ENCODE measurements at places on chromosomes 1 and 21.

DNA sequence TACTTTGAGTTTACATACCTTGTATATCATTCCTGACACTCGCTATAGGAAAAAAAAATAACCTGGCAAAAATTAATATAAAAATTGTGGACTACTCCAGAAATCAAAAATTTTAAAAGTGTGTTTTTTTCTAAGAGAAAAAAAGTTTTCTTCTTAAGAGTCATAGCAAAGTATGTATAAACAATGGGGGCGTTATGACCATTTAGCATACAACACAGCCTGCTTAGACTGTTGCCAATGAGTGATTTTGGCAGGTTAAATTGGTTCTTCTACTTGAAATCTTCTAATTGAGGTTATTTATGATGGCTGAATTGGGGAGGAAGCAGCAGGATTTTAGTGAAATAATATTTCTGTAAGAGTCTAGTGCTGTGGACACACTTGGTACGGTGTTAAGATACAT is 130.5 kb upstream of the USH2A start:
- no peak for DNase-seq

DNA sequence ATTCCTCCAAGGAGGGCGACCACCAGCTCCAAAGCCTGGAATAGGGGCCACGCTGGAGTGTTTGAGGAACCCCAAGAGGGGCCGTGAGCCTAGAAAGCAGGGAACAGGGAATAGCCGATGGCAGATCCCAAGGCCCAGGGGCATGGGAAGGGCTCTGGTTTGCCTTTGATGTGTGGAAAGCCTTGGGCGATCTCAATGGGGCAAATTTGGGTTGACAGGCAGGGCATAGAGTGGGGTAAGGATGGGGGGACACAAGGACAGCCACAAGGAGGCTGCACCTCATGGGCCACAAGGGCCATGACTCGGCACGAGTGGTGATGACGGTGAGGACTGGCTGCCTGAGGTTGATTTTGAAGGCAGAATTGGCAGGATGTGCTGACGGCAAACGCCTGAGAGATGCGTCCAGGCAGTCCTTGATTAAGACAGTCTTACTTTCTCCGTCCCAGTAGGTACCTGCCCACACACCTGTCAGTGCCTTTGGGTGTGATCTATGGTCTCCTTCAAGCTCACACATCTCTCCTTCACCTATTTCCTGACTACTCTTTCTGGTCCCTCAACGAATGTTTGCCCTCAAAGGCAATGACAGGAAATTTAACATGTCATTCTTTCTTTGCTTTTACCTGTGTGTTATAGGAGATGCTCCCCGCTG is 2.0 kb upstream of the TMPRSS3 start:
- no peak for DNase-seq

GRCh38 chr21:42601656-42602055 is 51.8 kb upstream of the PDE9A start:
- DNase-seq = no peak

- no peak for DNase-seq
Observed at GRCh38 chr1:217135569-217135915, 412.3 kb upstream of the ESRRG start.

DNA sequence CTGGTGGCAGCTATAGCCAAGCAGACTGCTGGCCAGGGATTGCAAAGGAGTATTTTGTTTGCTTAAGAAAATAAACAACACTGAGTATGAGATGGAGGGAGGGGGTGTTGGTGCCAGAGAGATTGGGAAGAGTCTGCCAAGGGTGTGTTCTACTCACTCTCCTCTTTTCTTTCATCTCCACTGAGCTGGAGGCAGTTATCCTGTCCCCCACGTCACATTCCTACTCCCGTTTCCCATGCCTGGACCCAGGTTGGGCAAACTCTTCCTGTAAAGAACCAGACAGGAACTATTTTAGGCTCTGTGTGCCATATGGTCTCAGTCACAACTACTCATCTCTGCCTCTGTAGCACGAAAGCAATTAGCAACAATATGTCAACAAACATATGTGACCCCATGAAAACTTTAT is 1.4 kb upstream of the IL24 start:
- peak; percentile 23 for DNase-seq

DNA sequence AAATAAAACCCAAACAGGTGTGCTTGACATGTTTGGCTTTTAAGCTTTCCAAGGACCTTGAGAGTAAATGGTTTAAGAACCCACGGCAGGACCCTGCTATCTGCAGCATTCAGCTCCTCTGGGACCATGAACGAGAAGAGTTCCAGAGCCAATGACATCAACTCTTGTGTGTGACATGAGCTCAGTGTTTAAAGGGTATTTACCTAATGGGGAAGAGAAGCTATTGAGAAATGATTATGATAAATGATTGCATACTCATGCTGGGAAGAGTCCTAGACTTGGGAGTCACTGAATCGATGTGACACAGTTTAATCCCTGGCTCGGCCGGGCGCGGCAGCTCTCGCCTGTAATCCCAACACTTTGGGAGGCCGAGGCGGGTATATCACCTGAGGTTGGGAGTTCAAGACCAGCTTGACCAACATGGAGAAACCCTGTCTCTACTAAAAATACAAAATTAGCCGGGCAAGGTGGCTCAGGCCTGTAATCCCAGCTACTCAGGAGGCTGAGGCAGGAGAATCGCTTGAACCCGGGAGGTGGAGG is 55.4 kb downstream of the KANK4 start:
- no peak for DNase-seq

DNA sequence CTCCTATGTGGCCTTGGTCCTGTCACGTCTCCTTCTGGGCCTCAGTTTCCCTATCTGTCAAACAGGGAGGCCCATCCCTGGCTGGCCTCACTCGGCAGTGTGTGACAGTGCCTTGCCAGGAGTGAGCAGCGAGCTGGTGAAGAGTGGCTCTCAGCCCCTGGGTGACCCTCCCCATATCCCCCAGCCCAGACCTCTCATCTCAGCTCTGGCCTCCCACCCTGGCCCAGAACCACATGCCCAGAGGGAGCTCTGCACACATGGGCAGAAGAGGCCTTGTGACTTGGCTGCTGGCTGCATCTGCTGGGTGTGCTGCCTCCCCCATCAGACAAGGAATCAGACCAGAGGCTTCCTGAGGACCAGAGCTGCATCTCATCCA is 19.5 kb upstream of the PADI1 start:
- DNase-seq = no peak

DNA sequence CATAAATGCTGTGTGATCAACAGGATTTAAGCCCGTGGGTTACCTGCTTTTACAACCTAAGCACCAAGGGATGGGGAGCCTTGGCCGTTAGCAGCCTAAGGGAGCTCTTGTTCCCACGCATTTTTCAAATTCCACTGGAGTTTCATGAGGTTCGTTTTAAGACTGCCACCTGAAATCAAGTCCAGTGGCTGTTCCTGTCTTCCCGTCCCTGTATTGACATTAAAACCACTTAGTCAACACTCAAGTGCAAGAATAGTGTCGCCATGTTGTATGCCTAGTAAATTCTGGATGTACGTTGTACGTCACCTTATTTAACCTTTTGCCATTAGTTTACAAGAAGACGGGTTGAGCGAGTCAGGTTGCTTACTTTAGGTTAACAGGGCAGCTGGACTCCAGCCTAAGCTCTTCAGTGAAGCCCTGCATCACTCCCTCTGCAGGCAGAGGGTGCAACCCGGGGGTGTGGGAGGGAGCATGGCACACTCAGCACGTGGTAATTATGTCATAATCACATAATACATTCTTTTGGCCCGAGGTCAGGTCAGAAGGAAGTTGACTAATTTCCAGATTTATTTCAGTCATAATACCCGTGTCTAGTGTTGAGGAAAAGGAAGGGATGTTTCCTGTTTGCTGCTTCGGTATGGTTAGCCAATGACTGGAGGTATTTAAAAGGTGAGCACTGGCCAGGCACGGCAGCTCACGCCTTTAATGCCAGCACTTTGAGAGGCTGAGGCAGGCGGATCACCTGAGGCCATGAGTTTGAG is 42.5 kb downstream of the CNST start:
- peak; percentile 50 for DNase-seq

- DNase-seq = no peak
Observed at GRCh38 chr1:31725777-31726535, 22.1 kb upstream of the COL16A1 start.

GRCh38 chr21:33643658-33644311 is 1.5 kb downstream of the ITSN1 start:
- no peak for DNase-seq

GRCh38 chr1:205809942-205810345 is 3.1 kb downstream of the SLC41A1 start:
- no peak for DNase-seq

DNA sequence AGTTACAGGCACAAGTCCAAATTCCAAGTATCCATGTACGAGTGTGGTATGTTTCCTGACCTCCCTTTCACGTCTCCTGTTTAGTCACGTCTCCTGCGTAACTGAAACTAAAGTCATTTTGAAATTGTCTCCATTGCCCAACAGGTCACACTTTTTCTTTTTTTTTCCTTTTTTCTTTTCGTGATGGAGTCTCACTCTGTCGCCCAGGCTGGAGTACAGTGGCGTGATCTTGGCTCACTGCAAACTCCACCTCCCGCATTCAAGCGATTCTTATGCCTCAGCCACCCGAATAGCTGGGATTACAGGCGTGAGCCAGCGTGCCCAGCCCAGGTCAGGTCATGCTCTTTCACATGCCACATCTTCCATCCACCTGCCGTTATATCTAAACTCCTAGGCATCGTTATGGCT is 38.2 kb downstream of the L1TD1 start:
- no peak for DNase-seq

GRCh38 chr1:115624859-115625258 is 16.9 kb upstream of the VANGL1 start:
- no peak for DNase-seq

DNA sequence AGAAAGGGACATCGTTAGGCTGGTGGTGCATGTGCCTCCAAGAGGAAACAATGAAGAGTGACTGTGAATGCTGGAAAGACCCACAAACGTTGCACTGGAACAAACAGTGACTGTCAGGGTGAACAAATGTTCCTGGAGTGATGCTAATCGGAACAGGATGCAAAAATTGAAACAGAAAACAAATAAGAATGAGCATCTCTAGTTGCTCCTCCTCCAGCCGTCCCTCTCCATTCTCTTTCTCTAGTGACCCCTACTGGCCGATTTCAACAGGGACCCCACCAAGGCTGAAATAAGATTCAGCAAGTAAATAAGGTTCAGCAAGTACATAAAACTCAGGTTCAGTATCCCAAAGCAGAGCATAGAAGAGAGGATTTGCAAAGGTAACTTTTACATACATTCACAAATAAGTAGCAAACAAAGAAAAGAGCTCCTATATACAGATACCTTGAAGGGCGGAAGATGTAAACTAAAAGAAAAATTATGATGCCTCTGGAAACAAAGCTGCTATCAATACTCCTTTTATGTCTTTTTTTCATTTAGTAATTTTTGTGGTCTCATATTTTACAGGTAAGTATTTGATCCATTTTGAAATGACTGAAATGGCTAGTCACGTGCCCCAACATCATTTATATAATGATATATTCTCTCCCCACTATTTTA is 836.1 kb upstream of the ADAMTS5 start:
- no peak for DNase-seq

DNA sequence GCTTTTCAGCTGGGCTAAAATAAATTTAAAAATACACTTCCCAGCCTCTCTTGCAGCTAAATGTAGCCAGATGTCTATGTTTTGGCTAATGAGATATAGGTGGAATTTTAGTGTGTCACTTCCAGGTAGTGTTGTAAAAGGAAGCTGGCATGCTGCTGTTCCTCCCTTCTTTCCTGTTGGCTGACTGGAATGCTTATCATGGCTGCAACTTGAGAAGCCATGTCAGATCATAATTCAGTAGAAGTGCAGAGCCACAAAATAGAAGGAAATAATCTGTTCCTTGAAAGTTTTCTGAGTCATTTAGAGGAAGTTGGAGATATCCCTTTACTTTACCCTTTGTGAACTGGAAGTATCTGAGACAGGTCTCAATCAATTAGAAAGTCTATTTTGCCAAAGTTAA is 10.9 kb upstream of the RBM15 start:
- no peak for DNase-seq

DNA sequence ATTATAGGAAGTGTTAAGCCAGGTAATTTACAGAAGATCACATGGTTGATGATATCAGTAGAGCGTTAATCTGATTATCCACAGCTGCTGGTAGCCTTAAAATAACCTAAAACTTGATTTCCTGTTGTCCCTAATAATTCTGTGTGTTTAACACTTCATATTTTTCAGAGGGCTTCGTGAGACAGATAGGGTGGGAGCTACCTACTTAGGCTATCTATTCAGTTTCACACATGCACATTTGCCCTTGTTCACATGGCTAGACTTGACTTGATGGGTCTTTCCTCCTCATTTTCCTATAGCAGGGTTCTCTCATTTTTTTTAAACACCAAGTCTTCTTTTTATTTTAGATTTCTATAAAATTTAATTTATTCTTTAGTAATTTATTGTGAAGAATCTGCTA is 11.0 kb downstream of the BACH1 start:
- no peak for DNase-seq

DNA sequence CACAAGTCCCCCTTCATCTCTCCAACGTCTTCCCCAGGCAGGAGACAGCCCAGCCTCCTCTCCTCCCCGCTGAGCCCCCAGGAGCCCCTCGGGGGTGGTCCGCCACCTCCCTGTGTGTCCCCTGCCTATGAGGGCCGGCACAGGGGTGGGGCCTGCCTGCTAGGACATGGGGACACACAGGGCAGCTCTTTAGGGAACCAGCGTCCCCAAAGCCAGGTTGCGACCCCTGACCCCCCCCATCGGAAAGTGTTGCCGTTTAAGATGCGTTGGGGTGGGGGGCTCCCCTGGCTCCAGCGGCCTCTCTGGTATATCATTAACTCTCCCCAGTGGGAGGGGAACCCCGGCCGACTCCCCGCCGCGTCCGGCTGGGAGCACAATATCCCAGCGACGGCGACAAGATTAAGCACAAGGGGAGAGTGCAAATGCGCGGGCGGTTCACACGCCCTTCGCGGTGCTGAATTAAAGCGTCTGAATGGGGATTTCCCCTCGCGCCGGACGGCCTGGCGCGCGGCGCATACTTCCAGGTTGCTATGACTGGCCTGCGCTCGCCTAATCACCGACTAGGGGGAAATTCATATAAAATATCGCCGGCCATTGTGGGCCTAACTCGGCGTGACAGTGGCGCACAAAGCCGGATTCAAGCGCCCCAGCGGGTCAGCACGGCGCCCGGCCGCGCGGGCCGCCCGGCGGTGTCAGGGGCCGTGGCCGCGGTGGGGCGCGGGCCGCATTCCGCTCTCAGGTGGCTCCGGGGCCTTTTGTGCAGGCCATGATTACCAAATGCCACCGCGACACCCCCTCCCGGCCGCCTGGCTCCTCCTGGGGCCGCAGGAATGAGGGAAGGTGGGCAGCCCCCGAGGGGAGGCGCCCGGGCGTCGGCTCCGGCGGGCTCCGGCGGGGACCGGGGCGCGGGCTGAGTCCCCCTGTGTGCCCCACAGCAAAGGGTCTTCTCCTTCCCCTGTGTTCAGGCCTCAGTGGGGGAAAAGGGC is 30.9 kb downstream of the WNT3A start:
- DNase-seq = peak; percentile 55

- peak; percentile 68 for DNase-seq
Observed at GRCh38 chr1:11736746-11737639, 1.1 kb downstream of the AGTRAP start.

Measured in activated CD8-positive, alpha-beta memory T cell treated with anti-CD3 and anti-CD28 coated beads, Interleukin-2, amount 10 ng/mL, durations not matched to agents 7 days and 5 days (primary cell).